Stimulated activated CD4-positive, alpha-beta T cell treated with anti-CD3 and anti-CD28 coated beads, Interleukin-12 subunit alpha, Interleukin-12 subunit beta, amount 100 ng/mL, for 24 hours (primary cell): ENCODE measurements at places on chromosomes 5 and 9.

DNA sequence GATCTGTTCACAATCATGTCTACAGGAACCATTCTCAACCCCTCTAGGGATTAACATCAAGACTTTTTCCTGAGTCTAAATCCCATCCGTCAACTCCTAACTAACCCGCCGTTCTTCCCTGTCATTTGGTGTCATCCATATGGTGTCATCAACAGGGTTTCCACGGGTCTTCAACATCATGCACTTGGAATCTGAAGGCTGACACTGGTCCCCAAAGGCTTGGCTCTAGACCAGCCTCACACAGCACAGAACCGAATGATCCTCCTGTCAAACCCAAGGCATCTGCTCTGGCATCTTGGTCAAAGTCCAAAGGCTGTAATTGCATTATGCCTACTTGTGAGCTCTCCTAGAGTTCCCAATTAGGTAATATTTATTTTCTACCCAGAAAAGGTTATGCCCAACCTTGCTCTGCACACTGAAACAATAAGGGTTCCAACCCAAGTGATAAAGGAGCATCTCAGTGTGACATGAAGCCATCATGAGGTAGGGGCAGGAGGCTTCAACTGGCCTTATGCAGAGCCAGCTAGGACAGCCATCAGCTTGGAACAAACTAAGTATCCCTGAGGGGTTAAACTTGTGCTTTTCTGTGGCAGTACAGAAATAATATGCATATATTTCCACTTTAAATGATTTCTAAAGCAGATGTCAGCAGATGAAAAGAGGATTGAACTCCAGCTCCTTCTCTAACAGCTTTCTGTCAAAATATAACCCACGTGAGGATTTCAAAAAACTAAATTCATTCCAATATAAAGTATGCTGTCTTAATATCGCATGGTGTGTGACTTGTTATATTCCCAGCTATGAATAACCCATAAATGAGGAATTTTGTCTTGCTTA, 13.9 kb downstream of the ENC1 start:
- no peak for DNase-seq

- no peak for DNase-seq
Measured at GRCh38 chr5:949815-950560, 57.3 kb downstream of the TRIP13 start.

DNA sequence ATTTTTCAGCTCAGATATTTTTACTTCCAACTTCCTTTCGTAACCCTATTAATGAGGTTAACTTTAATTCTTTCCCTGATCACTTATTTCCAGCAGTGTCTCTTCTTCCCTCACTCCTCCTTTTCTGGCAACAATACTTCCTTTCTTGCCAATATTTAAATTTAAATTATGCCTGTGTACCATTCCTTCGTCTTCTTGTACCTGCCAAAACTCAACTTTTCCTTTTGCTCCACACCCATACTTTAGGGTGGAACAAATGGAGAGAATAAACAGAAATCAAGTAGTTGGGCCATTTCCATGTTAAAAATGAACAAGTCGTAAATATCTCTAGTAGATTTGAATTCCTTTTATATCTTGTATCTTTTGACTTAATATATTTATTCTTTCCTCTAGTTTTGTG, 66.0 kb downstream of the FER start:
- no peak for DNase-seq

GRCh38 chr9:126507318-126508109, 106.2 kb upstream of the LMX1B start:
- no peak for DNase-seq

- DNase-seq, result no peak
Measured at GRCh38 chr5:115816226-115817081, at the start of gene CDO1. TSS of gene CDO1 (minus strand) at chr5:115816659. CDS start at chr5:115816397, 262 bp downstream.

DNA sequence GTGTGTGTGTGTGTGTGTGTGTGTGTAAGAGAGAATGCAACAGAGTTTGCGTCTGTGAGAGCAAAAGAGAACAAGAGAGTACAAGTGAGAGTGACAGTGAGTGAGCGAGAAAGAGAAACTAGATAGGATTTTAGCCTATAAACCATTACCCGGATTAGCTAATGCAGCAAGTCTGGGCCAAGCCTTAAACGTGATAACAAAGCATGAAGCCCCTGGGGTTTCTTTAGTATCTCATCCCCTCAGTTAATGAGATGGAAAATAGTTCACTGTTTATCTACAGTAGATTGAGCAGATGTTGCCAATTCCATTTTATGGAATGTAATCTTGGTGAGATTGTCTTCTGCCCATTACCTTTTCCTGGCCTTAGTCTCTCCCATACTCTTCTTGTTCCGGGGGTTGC, 114.5 kb downstream of the MAT2B start:
- no peak for DNase-seq

GRCh38 chr5:2391566-2391965, 359.9 kb downstream of the IRX2 start:
- no peak for DNase-seq

GRCh38 chr5:179680780-179681401, at the start of gene CBY3:
TSS of gene CBY3 (minus strand) at chr5:179681034. CDS start at chr5:179680918, 116 bp downstream.
- DNase-seq, result no peak

DNA sequence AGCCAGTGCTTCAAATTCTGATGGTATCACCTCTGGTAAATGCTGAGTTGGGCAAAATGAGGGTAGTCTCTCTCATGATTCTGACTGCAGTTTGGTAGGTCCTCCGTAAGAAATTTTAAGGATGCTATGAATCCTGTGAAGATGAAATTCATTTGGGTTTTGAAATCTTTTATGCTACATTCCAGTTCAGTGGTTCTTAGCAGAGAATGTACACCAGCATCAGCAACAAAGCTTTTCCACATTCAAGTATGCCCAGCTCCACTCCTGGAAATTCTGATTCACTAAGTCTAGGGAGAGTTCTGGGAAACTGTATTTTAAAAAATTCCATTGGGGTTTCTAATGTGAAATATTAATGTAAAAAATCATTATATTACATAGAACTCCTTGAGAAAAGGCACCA, 33.6 kb upstream of the ACOT12 start:
- DNase-seq, result no peak

- DNase-seq, result no peak
Measured at GRCh38 chr5:61817472-61818326, 485.6 kb downstream of the ZSWIM6 start.

GRCh38 chr9:75451505-75451904, 363.2 kb downstream of the OSTF1 start:
- no peak for DNase-seq

DNA sequence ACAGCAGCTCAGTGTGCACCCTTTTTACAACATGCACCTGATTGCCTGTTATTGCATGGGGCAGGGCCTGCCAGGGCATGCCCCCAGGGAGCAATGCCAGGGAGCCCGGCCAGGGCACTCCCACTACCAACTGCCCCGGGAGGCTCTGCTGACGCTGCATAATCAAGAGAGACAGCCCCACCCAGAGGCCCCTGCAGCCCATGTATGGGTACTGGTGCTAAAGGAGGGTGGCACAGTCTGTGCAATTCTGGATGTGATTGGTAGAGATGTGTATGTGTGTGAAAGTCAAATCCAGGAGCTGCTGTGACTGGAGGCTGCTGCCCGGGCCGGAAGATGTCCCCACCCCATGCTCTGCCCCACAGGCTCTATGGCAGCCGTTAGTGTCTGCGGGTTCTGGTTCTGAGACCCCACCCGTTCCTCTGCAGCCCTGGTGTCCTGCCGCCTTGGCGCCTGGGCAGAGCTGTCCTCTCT, 3.9 kb upstream of the NEURL1B start:
- DNase-seq, result no peak

DNA sequence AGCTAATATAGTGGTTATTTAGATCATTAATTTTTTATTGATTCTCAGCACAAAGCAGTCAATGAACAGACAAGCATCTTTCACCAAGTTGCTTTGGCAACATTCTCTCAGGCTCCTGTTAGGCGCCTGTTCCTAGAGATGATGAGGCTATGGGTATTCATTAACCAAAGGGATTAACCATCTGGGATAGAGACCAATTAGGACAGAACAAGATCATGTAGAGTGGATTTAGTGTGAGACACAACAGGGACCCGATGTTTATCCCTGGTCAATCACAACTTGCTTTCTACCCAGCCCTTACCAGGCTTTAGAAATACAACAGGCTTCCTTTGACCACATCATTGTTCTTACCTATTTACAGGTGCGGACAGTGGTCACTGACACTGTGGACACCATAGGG, 82.2 kb downstream of the PJA2 start:
- DNase-seq, result no peak

DNA sequence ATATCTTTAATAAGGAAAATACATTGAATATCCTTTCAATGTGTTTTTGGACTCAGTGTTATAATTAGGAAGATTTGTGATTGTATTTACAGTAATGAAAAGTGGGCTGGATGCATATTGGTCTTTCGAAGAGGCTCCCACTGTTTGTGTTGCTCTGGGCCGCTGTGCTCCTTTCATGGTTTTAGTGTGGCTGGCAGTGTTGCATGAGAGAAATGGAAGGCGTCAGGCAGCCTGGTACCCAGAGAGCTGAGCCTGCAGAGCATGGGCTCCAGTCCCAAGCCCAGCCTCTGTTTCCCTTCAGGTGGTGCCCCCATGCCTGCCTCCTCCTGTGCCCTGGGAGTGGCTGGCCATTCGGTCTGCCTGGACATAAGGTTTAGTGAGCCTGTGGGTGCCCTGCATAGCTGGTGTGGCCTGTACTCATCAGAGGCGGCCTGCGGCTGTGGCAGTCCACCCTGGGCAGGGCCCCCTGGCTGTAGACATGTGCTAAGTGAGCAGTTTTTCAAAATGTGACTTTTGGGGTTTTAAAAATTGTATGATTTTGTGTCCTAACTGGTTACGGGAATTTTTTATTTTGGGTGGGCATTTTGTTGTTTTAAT, 27.4 kb upstream of the FAM120AOS start:
- no peak for DNase-seq

GRCh38 chr5:79746642-79747569, 57.3 kb downstream of the CMYA5 start:
- no peak for DNase-seq

GRCh38 chr5:56710826-56711590, 104.3 kb upstream of the MAP3K1 start:
- no peak for DNase-seq

DNA sequence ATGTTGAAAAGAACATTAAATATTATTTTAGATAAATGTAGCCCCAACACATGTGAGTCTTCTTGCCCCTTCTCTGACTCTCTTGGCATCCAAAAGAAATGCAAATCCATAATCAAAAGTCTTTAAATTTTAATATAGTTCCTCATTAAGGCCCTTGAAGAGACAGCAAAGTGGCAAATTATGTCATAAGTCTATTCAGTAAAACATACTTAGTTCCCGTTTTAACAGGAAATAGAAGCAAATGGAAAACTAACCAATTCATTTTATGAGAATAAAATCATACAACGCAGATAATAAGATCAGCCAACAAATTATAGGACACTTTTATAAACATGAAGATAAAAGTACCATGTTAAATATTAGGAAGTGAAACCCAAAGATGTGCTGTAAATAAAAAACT, 20.1 kb upstream of the IFNB1 start:
- DNase-seq, result no peak

- no peak for DNase-seq
Measured at GRCh38 chr5:63125392-63125791, 546.8 kb downstream of the LRRC70 start.

DNA sequence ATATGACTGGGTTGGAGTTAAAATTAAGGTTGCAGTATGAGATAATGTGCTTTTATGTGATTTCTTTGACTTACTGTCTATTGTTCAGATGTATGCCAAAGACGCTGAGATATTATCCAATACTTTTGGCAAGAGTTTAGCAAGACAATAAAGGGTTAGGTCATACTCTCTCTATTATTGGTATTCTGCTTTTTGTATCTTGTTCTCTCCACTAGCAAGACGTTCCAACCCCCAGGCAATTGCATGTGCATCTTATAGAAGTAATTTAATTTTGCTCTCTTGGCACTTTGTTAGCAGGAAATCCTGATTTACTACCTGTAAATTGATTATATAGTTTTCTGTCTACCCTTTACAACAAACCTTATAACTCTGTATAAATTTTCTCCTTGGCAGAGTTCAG, 1093.6 kb downstream of the CDH9 start:
- no peak for DNase-seq

- DNase-seq, result no peak
Measured at GRCh38 chr5:58381566-58381965, 78.3 kb downstream of the PLK2 start.

DNA sequence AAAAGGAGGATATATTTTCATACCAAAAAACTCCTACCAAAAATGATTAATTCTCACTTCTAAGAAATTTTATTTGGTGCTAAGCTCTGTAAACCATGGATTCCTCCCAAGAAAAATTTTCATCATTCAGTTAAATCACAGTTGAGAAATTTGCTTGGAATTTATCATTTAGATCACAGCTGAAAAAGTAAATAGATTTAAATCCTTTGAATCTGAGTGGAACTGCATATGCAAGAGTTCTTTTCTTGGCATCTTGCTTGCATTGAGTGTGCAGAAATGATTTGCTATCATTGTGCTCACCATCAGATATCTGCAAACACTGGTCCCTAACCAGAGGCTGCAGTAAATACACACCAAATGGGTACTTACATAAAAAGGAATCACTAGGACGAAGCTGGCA, 836.1 kb upstream of the CDH6 start:
- no peak for DNase-seq

- DNase-seq, result no peak
Measured at GRCh38 chr9:4050916-4051315, 249.0 kb downstream of the GLIS3 start.

GRCh38 chr9:105672711-105673234, 10.5 kb downstream of the TAL2 start:
- DNase-seq, result no peak

DNA sequence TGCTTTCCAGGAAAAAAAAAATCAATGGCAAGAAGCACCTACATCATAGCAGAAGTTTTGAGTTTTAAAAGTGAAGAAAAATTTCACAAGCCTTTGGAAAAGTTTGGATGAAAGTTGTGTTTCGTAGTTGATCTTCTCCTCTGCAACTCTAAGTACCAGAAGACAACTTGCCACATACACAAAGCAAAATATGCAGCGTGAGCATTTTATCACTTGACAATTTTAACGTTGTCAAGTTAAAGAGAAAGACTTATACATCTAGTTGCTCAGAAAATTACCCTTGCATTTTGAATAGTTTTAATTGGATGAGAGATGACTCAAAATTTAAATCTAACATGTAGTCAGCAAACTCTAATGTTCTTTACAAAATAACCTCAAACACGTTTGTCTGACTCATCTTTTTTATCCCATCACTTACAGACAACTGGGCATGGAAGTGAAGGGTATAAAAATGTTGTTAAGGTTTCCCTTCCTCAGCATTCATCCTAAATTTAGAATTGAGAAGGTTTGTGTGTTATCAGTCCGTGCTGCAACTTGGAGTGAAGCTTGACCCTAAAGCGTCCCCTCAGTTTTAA, 213.4 kb downstream of the MARCHF11 start:
- no peak for DNase-seq

DNA sequence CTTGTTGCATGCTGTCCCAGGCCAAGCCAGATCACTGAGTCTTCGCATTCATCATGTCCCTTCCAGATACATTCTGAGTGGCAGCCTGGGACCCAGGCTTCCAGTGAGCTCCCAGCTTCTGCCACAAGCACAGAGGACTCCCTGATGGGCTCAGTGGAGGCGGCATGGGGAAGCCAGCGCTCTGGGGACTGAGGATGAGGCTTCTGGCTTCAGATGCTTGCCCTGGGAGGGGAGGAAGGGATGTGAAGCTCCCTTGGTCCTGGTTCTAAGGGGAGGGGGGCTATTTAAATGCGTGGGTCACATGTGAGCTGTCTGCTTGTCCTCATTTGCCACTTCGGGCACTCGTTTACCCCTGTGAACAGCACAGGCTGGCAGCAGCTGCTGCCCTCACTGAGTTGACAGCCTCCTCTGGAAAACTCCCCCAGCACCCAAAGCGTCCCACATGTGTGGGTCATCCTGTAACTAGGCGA, 174.0 kb downstream of the NR3C1 start:
- no peak for DNase-seq
